Melanocyte of skin (primary cell): ENCODE measurements at places on chromosomes 5 and 9. TPM values are rescaled to one million over a fixed set of nuclear protein-coding genes. Genes with fewer than 3 reads are reported as not detected.

PCDHA12 gene
- not detected in 2 replicates for total RNA-seq

GABRA6 gene
- not detected in 2 replicates for total RNA-seq

CLIC3 gene
- total RNA-seq, result not detected in 2 replicates

TRPM6 gene
- total RNA-seq, result 0.33 and 0.93 TPM in 2 replicates

PTGES2 gene
- 63.3 and 65.1 TPM in 2 replicates for total RNA-seq

SMIM33 gene
- total RNA-seq, result not detected in 2 replicates

ZNF454 gene
- total RNA-seq, result 0.33 TPM in 1 of 2 replicates, not detected in the other

PCDHB14 gene
- under 0.01 TPM in 2 replicates for total RNA-seq

DBH gene
- not detected in 2 replicates for total RNA-seq

GDA gene
- total RNA-seq, result not detected in 2 replicates

FOXD4L3 gene
- under 0.01 TPM in 1 of 2 replicates, not detected in the other for total RNA-seq
